ENCODE measurements at places on chromosomes 13 and 19.

DNA sequence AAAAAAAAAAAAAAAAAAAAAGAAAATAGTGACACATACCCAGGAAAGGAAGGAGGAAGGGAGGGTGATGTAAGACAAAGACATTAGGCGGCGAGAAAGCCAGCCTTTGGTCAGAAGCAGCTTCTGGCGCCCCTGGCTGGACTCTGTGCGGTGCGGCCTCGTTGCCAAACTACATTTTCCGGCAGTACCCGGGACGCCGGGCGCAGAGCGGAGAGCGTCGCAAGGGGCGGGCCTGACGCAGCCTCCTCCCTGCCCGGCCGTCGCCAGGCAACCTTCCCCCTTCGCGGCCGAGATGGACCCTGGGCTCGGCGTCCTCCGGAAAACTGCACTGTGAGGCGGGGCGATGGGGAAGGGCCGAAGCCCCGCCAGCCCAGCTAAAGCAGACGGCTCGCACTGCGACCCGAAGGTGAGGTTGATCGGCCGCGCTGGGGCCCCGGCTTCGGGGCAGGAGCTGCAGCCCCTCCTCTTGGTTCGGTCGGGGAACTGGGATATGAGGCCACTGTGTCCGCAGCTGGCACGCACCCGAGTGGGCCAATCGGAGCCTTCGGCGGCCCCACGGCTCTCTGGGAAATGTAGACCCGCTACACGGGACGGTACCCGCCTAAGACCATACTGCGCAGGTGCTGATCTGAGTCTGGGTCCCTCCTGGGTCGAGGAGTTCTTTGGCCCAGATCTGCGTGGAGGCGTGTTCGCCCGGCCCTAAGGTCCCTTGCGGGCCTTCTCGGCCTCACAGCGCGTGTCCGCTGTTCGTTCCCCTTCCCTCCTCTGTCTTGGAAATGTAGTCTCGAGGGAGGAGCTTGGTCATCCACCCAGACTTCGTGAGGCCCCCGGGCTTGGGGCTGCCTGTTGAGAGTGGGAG lies 2.3 kb upstream of the MZF1 start:
- DNase-seq, result peak; percentile 56

- no peak for DNase-seq
Observed at GRCh38 chr13:41463838-41464602, 6.7 kb downstream of the RGCC start.

- no peak for DNase-seq
Observed at GRCh38 chr13:39904959-39905358, 249.5 kb downstream of the COG6 start.

- DNase-seq, result no peak
Observed at GRCh38 chr13:39586151-39586550, 16.8 kb downstream of the LHFPL6 start.

DNA sequence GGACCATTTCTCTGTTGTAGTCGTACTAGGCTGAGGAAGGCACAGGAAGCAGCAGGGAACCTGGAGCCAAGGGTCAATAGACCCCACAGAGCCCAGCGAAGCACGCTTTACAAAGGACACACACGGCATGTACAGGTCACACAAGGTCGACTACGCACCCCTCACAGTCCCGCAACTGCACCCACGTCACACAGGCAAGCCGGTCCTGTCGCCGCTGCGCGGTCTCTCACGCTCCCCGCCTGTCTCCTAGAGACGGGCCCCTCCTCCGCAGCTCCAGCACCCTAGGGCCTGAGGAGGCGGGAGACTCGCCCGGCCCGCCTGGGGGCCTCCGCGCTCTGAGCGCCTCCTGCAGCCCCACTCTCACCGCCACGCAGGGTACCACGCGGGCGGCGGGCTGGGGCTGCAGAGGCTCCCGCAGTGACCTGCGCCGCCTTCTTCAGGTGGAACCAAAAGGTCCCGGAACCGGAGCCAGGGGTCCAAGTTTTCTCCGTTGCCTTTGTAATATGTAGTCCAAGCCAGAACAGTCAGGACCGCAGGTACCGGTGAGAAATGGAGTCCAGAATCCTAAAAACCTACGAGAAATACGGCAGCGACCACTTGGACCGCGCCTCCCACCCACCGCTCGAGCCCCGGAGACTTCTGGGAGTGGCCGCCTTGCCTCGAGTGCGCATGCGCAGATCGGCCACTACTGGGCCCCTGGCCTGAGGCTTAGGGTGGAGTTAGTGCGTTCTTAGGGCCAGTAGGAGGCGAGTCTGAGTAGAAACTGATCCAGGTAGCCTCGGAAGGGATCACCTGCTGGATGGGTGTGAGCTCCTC lies at the start of gene ZNF607:
Gene ZNF607, minus strand, starts transcription at position 651 of the 816 bp plus-strand sequence. CDS start 8,143 bp downstream, outside the sequence.
- DNase-seq, result peak; percentile 69

DNA sequence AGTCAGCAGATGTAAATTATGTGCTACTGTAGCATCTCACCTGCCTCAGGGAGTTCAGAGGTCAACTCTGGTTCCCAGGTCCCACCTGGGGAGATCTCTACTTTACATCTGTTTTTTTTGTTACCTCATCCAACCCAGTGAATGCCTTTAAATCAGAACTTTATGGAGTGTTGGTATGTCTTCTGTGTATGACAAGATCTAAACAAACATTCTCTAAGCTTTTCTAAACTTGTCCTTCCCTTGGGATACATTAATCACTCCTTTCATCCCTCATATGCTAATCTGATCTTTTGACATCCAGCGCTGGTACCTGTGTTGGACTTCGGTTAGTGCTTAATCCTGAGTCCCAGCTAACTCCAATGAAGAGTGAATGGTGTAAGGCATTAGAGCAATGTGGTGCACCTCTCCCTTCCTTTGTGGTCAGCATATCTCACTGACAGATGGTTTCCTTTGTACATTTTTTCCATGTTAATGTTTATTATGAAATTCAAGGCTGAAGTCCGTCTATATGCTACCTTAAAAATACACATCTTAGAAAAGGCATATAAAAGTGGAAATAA lies 213.4 kb downstream of the ABCC4 start:
- DNase-seq, result no peak

GRCh38 chr19:35086455-35086854 lies 29.2 kb upstream of the FXYD3 start:
- DNase-seq, result no peak

DNA sequence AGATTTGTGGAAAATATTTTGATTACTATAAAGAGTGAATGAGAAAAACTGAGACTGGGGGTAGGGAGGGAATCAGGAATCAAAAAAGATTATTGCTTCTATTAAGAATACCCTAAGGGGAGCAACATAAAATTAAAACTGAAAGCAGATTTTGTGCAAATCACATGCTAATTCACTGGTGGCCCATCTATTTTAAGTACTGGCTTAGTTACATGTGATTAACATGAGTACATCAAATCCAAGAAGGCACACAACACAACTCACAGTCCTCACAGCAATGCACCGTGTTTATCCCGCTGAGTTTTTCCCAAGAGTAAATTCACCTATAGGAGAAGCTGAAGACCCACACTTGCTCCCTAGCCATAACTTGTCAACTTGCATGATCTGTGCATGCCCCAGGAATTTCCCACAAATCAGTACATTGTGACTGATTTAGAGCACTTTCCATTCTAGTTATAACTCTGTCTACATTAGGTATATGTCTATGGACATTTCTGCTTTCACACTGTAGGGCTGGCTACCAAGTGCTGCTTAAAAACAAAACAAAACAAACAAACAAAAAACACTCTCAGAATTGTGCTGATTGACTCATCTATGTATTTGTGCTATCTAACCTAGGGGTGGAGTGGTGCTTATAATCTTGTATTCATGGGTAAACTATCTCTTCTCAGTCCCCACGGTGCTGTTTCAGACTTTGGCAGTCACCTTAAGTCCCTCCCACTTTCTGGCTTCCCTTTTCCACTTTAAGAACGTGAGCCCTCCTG lies 24.3 kb downstream of the AMER2 start:
- DNase-seq, result no peak

GRCh38 chr13:46389457-46390451 lies 2.7 kb upstream of the RUBCNL start:
- no peak for DNase-seq

- DNase-seq, result no peak
Observed at GRCh38 chr19:11223200-11223599, 16.2 kb upstream of the ANGPTL8 start.

- DNase-seq, result no peak
Observed at GRCh38 chr13:26557393-26558073, at the start of gene WASF3. Gene WASF3, plus strand, starts transcription at chr13:26557683. Its CDS starts 84,588 bp downstream, at chr13:26642271.

- no peak for DNase-seq
Observed at GRCh38 chr19:11091703-11092153, 2.5 kb downstream of the LDLR start.

GRCh38 chr19:45527731-45528130 lies 20.5 kb downstream of the VASP start:
- DNase-seq, result no peak

DNA sequence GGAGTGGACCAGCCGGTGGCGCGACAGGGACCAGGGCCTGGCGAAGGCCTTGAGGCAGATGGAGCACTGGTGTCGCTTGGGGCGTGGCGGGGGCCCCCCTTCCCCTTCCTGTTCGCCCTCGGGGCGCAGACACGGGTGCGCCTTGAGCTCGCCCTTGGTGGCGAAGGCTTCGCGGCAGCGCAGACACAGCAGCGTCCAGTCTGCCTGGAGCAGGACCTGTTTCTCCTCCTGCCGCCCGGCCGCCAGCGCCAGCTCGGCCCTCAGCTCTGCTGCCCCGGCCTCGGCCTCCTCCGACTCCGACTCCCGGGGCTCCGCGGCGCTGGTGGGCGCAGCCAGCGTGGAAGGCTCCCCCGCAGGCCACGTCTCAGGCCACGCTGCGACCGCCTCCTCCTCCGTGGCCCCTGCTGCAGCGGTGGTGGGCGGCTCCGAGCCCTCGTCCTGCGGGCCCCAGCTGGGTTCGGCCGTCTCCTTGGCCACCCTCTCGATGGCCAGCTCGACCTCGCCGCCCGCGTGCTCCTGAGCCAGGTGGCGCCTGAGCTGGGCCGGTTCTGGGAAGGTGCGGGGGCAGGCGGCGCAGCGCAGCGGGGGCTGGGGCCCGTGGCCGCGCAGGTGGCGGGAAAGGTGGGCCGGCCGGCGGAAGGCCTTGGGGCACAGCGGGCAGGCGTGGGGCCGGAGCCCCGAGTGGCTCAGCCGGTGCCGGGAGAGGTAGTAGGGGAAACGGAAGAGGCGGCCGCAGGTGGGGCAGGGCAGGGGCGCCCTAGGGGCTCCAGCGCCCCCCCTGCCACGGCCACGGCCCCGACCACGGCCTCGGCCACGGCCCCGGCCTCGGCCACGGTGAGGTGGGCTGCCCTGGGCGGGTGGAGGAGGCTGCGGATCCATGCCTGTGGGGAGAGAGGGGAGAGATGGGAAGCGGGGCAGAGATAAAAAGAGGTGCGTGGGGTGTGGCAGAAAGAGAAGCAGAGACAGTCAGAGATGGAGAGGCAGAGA lies 1.6 kb downstream of the ZNF579 start:
- DNase-seq, result no peak

- no peak for DNase-seq
Observed at GRCh38 chr13:107192289-107192688, 624.4 kb upstream of the ARGLU1 start.

DNA sequence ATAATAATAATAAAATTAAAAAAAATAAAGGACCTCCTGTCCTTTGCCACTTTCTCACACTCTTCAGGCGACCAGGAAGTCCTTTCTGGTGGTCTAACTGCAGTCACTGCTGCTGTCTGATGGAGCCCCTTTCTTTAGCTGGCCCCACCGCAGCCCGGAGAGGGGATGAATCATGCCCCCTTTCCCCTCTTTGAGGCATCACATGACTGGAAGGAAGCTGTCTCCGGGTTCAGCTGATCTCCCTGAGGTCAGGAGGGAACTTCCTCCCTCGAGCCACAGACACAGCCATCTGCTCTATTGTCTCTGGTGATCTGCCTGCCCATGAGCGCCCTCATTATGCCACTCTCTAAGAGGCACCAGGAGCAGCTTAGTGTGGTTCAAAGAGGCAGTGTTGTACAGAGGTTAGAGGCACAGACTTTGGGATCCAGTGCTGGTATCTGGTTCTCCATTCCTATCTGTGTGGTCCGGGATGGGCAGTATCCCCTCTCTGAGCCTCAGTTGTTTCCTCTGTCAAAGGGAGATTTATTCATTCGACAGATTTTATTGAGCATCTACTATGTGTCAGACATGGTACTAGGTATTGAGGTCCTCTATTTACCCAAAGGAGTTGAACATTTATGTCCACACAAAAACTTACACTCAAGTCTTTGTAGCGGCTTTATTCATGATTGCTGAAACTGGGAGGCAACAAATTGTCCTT lies 30.0 kb downstream of the VAV1 start:
- DNase-seq, result peak; percentile 53

DNA sequence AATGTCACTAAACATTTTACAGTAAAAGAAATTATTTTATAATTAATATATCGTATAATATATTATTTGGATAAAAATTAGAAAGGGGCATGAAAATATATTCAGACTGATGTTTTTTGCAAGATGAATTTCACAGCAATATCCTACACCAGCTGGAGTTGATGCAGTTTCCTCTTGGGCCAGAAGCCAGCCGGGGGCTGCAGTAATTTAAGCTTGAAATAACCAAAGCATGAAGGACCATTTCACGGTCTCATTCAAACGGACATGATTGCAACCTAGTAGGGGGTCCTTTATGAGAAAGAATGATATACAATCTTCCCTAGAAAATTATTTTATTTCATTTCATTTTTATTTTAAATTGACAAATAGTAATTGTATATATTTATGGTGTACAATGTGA lies 797.2 kb upstream of the PCDH9 start:
- no peak for DNase-seq

GRCh38 chr13:114230117-114230516 lies 4.6 kb upstream of the CDC16 start:
- no peak for DNase-seq

- DNase-seq, result peak; percentile 92
Observed at GRCh38 chr19:19404879-19405860, at the start of gene GATAD2A. Gene GATAD2A, plus strand, starts transcription at chr19:19405675. Its CDS starts 59,671 bp downstream, at chr19:19465346.

- DNase-seq, result no peak
Observed at GRCh38 chr13:50636007-50636704, 207.3 kb downstream of the DLEU7 start.

- DNase-seq, result no peak
Observed at GRCh38 chr13:90968166-90968904, 379.2 kb upstream of the MIR17HG start.

DNA sequence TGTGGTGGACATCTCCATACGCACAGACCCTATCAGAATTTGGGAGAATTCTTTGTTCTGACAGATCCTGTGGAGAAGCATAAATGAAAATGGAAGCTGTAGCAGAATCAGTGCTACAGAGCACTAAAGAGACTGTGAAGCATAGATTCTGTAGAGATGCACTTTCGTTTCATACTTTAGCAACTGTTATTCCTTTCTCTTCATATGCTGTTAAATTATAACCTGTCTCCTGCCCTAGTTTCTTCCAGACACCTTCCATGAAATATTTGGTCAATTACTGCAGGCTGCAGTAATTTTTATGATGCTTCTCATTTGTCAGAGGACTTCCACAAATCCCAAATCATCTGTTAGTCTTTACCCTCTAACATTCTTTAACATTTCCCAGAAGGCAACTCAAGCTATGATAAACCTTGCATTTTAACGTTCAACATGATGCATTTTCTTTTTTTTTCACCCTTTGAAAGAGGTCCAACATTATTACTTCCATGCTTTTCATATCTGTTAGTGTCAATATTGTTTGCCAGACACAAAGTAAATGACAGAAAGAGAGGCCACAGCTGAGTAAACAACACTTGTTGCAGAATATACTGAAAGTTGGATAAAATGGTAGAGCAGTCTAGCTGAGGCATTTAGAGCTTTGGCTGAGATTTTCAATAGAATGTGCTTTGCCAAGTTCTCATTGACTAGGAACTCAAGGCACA lies 412.7 kb downstream of the LMO7 start:
- DNase-seq, result no peak

GRCh38 chr19:6744381-6745301 lies 5.2 kb downstream of the TRIP10 start:
- no peak for DNase-seq

- DNase-seq, result no peak
Observed at GRCh38 chr19:30222992-30223865, 149.0 kb upstream of the ZNF536 start.

- DNase-seq, result no peak
Observed at GRCh38 chr19:27774337-27774736, 1438.6 kb downstream of the UQCRFS1 start.

GRCh38 chr19:58002384-58003173 lies at the start of gene ZNF606:
Gene ZNF606, minus strand, starts transcription at chr19:58002820. Its CDS starts 1,501 bp downstream, at chr19:58001319.
- DNase-seq, result peak; percentile 78
